ENCODE measurements at places on chromosomes 12 and 14.

GRCh38 chr12:41621291-41621690 lies 433.2 kb downstream of the PDZRN4 start:
- DNase-seq = no peak

- no peak for DNase-seq
Measured at GRCh38 chr14:100028990-100029677, 36.1 kb upstream of the EVL start.

DNA sequence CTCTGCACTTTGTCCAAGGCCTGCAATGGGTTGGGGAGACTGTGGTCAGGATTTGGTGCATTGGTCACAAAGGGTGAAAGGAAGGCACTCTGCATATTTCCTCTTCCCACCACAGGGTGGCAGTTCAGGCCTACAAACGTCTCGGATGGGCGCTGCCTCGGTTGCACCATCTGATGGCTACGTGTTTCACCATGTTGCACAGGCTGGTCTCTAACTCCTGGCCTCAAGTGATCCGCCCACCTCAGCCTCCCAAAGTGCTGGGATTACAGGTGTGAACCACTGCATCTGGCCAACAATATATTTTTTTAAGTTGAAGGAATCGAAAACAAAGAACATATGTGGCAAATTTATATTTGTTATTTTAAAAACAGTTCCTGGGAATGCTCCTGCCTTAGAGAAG lies 35.1 kb downstream of the TMBIM6 start:
- DNase-seq = peak; percentile 35

DNA sequence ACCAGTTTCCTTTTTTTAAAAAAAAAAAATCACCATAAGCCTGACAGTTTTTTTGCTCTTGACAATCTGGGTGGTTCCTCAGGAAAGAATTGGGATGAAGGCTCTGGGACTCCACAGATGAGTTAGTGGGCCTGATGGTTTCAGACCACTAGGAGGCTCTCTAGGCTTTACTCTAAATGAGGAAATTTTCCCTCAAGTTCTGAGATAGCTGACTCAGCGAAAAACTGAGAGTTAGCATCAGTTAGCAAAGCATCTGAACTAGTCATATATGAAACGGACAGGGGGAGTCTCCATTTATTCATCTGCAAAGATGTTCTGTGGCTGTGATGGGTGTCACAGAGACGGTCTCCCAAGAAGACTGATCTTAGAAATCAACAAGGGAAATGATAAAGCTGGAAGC lies 314.3 kb upstream of the OR4E1 start:
- no peak for DNase-seq

GRCh38 chr12:91811481-91812287 lies 334.0 kb downstream of the BTG1 start:
- DNase-seq = no peak
